Stimulated activated CD4-positive, alpha-beta T cell treated with anti-CD3 and anti-CD28 coated beads, TNF-alpha, amount 100 ng/mL, for 1 hour (primary cell): ENCODE measurements at places on chromosomes 16 and 17.
A peak's percentile ranks its signal among the peaks of the same experiment; 100 is the strongest.

- DNase-seq, result no peak
These were observed 124.7 kb upstream of the PLCG2 start for GRCh38 chr16:81654346-81654745.

GRCh38 chr17:13544292-13544691, 57.4 kb downstream of the HS3ST3A1 start:
- DNase-seq, result no peak

- DNase-seq, result no peak
These were observed 10.7 kb upstream of the CNGB1 start for GRCh38 chr16:57981636-57982035.

- no peak for DNase-seq
These were observed 21.8 kb downstream of the SDR42E2 start for GRCh38 chr16:22183901-22184614.

DNA sequence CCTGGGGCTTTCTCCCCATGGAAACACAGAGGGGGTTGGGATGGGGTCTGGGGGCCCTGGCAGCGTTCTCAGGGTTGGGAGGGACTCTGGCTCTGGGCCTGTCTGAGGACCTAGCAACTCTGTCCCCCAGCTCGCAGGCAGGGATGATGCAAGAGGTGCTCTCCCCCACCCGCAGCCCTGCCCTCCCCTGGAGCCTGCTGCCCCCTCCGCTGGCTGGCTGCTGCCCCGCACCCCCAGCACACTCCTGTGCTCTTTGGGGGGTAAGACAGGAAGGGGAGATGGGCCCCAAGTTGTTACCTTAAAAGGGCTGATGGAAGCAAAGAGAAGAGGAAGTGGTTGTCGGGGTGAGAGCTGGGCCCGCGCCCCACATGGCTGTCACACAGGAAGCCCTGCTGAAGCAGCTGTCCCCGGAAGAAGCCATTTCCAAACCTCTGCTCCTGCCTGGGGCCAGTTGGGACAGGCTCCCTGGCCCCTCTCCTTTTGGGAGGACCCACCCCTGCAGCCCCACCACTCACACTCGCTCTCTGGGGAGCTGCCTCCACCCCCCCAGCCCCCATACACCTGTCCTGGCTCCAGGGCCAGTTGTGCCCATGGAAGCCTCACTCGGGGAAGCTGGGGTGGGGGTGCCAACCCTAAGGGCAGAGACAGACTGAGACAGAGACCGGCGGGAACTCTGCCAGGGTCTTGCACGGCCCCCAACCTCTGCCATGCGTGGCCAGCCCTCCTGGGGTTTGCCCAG, 2.5 kb downstream of the CORO1A start:
- peak; percentile 77 for DNase-seq

DNA sequence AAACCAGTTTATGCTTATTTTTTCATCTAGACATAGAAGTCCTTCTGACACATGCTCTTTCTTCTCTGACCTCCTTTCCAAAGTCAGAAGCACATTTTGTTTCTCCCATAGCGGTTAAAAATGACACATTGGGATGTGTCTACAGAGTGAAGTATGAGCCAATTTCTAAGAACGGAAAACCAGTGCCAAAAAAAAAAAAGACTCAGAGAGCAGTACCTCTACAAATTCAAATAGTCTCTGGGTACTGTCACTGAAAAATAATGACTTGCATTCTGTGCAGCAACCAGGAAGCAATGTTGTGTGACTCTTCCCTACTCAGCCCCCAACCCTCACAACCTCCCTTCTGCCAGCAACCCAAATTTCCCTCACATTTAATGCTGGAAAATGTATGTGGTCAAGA, 145.5 kb upstream of the PMFBP1 start:
- no peak for DNase-seq

GRCh38 chr16:55868137-55868536, 7.0 kb downstream of the CES5A start:
- DNase-seq, result no peak

- DNase-seq, result no peak
These were observed 29.8 kb downstream of the DHX38 start for GRCh38 chr16:72123426-72123825.

DNA sequence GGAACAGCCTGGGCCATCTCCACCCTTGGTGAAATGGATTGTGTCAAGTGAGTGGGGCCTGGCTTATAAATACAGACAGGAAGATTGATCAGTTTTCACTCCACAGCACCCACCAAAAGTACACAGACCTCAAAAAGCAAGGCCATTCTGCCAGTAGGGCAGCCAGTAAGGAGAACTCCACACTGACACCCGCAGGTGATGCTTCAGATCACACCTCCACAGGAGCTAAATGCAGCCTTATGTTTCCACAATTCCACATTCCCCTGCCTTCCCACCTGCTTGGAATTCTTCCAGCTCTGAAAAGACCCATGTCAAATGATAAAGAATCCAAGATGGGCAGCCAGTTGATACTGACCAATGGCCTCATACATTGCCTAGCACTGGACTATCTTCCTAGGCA, 191.1 kb downstream of the ZFHX3 start:
- DNase-seq, result no peak

DNA sequence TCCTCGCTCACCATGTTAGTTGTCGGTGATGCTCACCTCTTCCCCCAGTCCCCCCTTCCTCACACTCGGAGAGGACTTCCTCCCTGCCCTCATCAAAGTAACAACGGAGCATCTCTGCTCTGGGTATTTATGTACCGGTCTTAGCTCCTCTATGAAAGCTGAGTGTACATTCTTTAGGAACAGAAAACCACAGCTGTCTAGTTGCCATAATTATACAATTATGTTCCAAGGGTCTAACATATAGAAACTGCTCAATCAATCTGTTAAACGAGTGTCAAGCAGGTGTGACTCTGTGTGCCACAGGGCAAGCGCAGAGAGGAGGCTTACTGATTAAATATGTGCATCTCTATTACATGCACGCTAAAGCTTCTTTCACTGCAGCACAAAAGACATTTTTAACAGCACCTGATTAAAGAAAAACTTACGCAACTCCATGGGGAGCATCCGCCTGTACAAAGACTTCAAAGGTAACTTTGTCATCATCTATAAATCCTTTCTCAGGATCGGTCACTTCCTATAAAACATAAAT, 37.8 kb downstream of the LITAFD start:
- DNase-seq, result no peak

DNA sequence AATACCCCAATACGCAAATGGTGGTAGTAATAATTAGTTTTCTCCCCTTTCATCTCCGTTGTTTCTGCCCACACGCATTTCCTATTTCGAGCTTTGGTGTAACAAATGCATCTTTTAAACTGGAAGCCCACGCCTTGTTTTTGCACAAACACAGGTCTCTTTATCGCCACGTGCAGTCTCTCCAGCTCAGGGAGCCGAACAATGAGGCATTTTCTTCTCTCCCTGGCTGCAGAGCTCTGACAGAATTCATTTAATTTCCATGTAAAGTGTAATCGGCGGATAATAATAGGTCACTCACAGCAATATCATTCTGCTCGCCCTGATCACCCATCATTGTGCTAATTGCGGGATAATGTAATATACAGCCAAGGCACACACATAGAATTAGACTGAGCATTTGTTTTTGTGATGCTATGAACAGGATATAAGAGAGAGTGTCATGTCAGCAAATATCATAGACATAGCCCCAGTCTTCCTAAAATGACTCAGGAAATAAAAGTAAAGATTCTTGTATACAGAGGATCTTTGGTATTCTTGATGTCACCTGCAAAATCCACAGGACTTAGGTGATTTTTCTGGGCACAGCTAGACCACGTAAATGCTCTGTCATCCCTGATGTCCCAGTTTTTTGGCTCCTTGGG, 452.6 kb upstream of the CDH11 start:
- no peak for DNase-seq

DNA sequence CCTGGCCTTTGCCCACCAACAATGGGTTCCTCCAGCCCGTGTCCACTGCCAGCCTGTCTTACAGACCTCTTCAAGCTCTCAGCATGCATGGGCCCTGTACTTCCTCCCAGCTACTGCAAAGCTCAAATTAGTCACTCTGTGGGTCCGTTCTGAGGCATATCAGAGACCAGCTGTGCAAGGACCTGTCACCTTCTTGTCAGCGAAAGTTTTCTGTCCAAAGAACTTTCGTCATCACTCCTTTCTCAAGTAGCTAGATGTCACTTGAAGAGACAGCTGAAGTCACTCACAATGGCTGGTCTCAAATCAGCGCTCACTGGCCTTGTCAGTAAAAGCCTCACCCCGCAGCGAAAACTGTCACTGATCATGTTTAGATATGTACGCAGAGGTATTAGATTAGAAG, 91.4 kb upstream of the DYNLRB2 start:
- no peak for DNase-seq

DNA sequence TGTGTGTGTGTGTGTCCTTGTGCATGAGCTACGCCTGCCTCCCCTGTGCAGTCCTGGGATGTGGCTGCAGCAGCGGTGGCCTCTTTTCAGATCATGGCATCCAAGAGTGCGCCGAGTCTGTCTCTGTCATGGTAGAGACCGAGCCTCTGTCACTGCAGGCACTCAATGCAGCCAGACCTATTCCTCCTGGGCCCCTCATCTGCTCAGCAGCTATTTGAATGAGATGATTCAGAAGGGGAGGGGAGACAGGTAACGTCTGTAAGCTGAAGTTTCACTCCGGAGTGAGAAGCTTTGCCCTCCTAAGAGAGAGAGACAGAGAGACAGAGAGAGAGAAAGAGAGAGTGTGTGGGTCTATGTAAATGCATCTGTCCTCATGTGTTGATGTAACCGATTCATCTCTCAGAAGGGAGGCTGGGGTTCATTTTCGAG, 22.5 kb downstream of the STAT5A start:
- DNase-seq, result no peak

DNA sequence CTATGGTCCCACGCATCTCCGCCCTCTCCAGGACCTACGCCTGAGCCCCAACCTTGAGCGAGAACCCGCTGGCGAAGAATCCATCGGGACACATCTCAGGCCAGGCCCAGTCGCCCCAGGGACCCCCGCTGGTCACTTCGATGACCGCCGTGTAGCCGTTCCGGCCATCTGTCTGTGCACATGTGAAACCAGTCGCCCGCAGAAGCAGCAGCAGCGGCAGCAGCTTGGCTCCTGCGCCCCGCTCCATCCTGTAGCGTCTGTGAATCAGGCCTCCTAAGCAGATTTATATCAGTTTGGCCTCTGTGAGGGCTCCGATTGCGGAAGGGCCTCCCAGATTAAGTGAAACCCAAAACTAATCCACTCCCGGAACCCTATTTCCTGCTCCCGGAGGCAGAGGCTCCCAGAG, at the start of gene VMO1:
TSS of gene VMO1 (minus strand) at position 259 of the 406 bp plus-strand sequence. CDS start at position 247, 12 bp downstream.
- DNase-seq, result no peak

DNA sequence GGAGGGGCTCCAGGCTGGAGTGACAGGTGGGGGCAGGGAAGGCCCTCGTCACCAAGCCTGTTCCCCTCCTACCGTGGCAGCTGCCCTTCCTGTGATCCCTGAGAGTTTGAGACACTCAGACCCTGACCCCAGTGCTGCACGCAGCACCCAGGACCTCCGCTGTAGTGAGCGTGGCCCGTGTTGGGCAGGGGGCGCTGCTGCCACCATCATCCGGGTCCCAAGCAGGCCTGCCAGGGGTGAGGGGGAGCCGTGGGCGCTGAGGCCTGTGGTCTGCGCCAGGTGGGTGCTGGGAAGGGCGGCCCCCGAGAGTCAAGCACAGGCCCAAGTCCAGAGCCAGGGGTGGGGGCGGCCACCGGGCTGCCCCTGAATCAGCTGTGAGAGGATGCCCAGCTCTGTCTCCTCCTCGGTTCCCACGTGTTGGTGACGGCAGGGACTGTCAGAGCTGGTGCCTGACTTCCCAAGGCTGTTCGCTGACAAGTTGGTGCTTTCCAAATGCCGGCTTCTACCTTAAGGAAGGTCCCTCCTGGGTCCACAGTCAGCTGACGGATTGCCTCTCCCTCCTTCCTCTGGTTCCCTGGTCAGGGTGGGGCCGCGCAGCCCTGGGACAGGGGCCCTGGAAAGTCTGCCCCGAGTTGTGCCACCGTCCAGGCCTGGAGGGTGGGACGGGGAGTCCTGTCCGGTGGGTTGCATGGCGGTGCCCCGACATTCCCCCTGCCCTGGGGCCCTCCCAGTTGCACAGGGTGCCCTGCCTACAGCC, 31.1 kb downstream of the TPSG1 start:
- no peak for DNase-seq

DNA sequence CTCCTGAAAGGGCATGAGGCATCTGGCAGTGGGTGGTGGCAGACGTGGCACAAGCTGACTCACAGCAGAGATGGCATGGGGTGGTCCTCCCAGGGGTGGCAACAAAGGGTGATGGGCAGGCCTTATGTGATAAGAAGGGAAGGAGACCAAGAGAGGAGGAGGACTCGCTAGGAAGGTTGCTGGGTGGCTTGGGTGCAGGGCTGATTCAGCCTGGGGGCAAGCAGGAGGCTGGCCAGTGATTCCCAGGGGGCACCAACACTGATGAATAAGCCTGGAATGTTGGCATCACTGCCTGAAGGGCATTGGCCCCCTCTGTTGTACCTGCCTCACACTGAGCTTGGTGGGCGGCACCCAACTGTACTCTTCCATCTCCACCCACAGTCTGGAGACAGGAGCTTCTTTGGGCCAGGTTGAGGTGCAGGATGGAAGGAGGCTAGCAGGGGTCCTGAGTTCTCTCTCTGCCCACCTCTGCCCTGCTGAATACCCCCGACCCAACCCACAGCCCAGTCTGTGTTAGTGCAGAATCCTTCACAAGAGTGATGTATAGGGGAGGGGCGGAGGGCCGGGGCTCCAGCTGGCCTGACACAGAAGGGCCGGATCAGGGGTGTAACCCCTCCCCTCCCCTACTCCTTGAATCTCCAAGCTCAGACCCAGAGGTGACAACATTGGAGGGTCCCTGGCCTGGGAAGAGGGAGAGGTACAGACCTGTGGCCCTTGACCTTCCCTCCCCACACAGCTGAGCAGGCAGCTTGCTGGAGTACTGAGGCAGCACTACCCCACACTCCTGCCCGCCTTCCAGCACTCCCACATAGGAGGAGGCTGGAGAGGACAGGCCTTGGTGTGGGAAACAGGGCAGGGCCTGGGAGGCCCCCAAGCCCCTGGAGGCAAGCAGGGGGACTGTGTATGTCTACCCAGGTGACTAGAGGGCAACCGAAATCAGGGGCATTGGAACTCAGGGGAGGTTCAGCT, 2.6 kb downstream of the STAC2 start:
- DNase-seq, result no peak

DNA sequence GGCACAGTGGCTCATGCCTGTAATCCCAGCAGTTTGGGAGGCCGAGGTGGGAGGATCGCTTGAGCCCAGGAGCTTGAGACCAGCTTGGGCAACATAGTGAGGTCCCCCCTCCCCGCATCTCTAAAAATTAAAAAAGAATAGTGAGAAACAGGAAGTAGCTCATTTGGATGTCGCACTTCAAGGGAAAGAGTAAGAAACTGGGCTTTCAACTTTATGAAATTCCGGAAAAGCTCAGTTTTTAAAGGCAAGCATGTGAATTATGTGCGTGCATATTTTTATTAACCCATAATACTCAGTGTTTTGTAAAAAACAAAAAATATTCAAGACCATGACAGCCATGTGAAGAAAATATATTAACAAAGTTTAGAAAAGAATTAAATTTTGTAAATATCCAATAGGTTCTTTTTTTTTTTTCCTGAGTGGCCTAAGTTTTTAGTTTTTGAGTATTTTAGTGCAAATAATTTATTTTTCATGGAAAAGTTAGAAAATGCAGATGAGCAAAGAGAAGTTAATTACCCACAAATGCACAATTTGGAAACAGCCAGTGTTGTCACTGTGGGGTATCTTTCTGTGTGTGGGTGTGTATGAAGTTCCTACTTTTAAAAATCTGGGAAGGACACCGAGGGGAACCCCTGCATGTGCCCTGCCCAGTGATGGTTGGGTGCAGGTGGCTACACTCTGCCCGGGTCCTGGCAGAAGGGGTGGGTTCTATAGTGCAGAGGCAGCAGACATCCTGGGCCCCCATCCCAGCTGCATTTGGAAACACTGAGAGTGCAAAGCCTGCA, 40.0 kb downstream of the CIBAR2 start:
- DNase-seq, result no peak
